ENCODE measurements at places on chromosomes 13 and 19.
A peak's percentile ranks its signal among the peaks of the same experiment; 100 is the strongest.

- peak; percentile 22 for DNase-seq
Observed at GRCh38 chr13:80036845-80037504, 304.0 kb downstream of the SPRY2 start.

- no peak for DNase-seq
Observed at GRCh38 chr13:64332048-64332447, 2898.1 kb downstream of the PCDH9 start.

DNA sequence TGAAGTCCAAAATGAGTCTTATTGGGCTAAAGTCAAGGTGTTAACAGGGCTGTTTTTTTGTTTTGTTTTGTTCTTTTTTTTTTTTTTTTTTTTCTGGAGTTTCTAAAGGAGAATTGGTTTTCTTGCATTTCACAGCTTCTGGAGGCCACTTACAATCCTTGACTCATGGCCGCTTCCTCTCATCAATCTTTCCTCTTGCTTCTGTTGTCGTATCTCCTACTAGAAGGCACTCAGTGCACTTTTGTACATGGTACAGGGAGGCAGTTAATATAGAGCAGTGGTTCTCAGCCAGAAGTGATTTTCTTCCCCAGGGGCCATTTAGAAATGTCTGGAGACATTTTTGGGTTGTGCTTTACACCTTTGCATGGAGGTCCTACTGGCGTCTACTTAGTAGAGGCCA, 546.6 kb downstream of the DCT start:
- DNase-seq, result no peak

DNA sequence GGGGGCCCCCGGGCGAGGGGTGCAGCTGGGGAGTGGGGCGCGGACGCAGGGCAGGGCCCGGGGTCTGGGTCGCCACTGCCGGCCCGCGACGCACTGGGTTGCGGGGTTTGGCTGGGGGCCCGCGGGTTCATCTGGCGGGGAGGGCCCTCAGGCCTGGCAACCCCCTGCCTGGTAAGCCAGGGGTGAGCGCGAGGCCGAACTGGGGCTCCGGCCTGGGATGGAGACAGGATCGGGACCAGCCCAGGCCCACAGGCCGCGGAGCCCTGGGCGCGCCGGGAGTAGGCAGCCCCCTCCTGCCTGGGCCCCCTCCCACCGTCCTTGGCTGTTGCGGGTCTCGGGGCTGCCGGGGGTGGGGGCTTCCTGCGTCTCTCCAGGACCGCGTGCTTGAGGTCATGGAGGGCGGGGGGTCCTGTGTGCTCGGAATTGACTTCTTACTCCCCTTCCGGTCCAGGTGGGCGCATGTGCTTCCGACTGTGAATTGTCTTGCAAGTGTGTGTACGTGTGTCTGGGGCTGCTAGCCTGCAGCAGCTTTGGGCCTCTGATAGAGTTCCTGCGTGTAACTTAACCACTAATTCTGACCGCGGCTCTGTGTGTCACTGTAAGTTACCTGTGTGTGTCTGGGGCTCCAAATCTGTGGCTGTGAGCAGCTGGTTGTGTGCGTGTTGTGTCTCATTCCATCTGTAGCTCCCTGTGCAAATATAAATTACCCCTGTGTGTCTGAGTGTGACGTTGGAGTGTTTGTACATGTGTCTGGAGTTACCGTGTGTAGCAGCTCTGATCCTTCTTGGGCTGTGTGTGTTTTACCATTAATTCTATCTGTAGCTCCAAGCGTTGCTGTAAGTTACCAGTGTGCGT, 751 bp downstream of the GRAMD1A start:
- peak; percentile 47 for DNase-seq

DNA sequence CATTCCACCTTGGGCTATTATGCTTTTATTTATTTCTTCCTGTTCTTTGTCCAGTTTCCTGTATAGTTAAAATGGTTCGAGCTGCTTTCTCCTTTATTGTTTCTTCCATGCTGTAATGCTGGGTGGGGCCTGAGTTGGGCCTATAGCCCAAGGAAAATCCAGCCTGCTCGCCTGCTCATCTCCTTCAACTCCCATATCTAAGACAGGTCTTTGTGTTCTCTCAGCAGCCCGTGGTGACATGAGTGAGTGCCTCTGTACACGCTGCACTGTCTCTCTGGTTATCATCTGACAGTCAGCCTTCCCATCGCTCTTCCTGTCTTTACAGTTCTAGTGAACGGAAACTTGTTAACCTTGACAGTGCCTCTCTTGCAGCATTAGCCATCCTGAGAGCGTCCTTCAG, 221.9 kb upstream of the SLC10A2 start:
- no peak for DNase-seq

DNA sequence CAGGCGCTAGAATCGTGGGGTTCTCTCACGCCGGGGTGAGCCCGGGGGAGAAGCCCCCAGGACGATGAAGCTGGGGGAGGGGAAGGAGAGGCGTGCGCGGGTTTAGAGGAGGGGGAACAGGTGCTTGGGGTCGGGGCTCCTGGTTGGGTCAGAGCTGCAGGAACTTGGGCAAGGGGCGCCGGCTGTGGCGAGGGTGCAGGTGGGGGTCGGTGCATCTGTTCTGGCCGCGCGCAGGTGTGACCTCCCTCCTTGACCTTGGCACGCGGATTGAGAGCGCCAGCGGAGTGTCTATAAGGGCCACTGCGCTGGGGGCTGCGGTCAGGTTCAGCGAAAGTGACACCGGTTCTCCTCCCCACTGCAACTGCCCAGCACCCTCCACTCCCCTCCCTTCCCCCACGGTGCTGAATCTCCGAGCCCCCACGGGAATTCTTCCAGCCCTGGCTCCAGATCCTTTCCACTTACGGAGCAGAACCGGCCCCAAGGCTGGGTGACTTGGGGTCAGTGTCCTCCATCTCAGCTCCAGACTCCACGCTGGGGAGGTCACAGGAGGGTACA, 618 bp downstream of the TMEM38A start:
- no peak for DNase-seq

DNA sequence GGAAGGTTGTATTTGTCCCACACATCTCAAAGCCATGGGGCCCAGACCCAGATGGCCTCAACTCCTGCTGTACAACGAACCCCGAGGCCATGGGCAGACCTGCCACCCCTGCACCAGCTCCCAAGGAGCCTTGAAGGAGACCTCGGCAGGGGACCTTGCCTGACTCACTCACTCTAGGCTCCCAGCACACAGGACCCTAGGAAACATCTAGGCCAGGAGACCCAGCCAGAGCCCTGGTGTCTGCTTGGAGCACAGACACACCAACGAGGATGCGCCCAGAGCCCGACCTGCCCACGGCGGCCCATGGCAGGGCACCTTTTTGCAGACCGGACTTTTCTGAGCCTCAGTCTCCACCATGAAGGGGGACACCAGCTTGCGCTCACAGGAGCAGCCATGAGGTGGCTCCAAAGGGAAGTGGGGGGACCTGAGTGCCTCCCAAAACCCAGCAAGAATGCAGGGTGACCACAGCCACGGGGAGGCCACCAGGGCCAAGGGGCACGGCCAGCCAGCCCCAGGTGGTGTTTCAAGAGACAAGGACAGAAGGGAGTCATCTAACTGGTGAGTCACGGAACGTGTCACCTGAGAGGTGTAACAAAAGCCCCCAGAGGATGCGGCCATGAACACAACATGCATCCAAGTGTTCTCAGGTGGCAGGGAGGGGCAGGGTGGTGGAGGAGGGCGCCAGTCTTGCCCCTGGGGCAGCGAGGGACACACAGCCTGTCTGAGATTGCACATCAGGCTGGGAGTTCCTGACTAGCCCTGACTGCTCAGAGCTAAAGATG, 4.9 kb upstream of the CERS1 start:
- no peak for DNase-seq

DNA sequence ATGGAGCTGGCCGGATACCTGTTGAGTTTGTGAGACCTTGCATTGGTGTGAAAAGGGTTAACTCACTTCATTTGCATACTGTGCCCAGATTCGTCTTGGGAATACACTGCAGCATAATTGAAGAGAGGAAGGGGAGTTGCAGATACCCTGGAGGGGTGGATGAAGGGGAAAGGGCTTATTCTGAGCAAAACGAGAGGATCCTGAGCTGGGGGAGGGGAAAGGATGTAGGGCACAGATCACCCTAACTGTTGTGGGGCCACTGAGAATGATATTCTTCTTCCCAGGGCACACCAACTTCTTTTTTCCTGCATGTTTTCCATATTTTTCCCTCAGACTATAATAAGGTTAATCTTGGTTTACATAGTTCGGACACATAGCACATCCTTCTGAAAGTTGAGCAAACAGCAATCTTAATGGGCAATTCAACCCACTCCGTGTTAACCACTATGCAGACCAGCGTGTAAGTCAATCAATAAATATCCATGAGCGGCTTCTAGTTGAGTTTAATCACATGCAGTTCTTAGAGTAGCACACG, 11.7 kb upstream of the PTPRS start:
- no peak for DNase-seq

- no peak for DNase-seq
Observed at GRCh38 chr19:18284712-18285360, 3.4 kb upstream of the JUND start.

GRCh38 chr19:28319918-28320317, 893.0 kb downstream of the UQCRFS1 start:
- no peak for DNase-seq

- DNase-seq, result no peak
Observed at GRCh38 chr19:30076101-30076551, 134.1 kb downstream of the URI1 start.

DNA sequence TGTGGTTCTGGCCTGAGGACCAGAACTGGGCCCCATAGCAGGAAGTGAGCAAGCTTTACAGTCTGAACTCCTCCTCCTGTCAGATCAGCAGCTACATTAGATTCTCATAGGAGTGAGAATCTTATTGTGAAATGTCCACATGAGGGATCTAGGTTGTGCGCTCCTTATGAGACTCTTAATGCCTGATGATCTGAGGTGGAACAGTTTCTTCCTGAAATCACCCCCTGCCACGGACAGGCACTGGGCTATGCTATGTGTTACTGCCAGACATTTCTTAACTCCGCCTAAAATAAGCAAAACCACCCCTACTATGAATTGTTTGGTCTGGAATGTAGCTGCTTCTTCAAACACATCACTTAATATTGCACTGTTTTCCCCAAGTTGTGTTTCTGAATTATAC, 4.6 kb downstream of the FBXL3 start:
- no peak for DNase-seq

GRCh38 chr13:48977286-48977625, 1.5 kb downstream of the FNDC3A start:
- DNase-seq, result no peak

DNA sequence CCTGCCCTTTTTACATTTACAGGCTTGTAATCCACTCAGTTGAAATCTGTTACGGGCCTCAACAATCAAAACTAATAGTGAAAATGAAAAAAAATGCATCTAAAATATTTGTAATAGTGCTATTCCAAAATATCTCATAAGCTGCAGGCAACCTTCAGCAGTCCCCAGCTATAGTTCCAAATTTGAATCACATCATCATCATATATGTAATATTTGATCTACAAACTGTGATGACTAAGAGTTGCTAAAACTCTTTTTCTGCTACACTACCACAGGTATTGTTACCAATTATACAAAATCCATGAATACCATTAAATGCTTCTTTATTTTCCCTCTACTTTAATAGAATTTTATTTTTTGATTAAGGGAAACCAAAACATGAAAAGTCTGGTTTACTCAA, 121.4 kb upstream of the RFC3 start:
- no peak for DNase-seq

DNA sequence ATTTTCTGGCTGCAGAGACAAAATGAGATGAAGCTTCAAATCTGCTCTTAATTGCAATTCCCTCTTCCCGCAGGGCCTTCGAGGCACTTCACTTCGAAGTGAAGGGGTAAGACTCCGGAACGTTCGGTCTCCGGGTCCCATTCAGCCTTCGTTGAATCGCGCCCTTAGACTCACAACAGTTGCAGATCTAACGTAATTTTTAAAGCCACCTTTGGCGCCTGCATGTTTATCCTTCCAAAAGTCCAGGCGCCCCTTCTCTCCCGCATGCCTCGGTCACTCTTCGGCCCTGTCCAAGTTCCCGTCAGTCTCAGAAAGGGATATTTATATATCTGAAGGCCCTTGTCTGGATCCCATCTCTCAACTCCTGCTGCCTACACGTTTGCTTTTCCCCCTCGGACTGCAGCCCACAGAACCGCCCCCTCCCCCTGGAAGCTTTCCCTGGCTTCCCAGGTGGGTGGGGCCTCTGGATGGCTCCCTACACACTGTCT, 915 bp upstream of the KCTD12 start:
- no peak for DNase-seq

DNA sequence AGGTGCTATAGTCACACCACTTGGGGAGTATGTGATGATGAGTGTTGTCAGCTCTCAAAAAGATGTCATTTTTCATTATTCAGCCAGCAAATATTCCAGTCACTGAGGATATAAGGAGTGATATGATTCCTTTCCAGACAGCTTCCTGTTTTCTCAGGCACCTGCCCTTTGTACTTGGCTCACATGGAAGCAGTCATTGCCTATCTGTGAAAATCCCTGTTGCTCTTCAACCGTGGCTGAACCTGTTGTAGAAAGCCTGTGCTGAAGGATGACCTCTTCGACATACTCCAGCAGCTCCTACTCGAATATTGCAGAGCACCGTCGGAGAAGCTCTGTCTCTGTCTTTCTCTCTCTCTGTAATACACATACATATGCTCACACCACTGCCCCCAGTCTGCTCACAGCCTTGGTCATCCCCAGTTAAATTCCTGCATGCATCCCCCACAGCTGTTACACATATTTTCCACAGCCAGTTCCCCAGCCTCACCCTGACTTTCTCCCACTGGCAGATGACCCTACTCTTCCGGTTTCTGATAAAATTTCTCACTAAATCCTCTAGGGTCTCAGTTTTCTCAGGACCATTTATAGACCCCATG, 204.2 kb upstream of the ARGLU1 start:
- no peak for DNase-seq

GRCh38 chr13:51885651-51886050, 23.9 kb downstream of the CCDC70 start:
- no peak for DNase-seq

All from CD4-positive, alpha-beta T cell treated with Interferon gamma for 1 hour (primary cell).